Hypothalamus (tissue), 51 donors: ENCODE measurements at places on chromosomes 2 and 18.

DNA sequence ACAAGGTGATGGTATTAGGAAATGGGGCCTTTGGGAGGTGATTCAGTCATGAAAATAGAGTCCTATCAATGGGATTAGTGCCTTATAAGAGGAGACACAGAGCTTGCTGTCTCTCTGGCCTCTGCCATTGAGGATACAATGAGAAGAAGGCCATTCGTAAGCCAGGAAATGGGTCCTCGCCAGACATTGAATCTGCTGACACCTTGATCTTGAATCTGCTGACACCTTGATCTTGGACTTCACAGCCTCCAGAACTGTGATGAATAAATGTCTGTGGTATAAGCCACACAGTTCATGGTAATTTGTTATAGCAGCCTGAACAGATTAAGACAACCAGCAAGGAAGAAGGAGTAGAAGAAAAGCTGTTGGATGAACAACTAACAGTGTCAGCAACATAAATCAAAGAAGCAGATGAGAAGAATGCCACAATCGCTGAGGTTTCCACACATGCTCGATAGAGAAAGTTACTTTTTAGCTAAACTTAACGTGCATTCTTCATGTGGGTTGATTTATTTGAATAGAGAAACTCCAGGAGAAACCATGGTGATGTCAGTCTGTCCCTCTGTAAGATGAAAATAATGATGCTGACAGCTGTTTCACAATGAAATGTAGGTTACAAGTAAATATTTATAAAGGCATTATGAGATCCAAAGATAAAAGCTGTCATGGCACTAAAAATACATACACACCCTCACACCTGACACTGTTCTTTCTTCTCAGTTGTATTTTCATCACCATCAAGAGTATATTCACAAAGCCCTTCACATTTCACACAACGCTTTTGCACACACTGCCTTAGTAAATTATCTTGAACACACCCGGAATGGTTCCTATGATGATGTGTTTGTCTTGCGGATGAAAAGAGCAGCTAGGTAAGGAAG lies 153.7 kb upstream of the NCK2 start:
- DNase-seq = no peak

DNA sequence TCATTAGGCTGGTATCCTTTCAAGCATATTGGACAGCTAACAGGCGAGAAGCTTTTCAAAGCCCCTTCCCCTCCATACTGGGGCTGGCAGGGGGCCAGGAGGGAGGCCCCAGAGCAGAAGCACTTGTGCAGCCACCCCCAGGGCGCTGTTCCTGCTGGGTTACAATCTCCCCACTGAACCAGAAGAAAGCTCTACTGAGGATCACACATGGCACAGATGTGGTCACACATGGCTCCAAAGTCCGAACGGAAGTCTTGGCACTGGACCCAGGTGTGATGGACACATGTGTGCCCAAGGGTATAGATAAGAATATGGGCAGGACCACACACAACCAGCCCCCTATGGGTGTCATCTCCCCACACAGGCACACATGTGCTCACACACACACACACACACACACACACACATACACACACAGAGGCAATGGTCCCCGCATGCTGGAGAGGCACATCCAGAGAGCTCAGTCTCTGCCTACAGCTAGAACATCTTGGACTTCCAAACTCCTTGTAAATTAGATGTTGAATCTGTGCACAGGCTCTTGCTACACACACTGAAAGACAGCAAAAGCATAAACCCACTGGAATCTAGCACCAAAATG lies 56.4 kb downstream of the TTC32 start:
- DNase-seq = no peak

DNA sequence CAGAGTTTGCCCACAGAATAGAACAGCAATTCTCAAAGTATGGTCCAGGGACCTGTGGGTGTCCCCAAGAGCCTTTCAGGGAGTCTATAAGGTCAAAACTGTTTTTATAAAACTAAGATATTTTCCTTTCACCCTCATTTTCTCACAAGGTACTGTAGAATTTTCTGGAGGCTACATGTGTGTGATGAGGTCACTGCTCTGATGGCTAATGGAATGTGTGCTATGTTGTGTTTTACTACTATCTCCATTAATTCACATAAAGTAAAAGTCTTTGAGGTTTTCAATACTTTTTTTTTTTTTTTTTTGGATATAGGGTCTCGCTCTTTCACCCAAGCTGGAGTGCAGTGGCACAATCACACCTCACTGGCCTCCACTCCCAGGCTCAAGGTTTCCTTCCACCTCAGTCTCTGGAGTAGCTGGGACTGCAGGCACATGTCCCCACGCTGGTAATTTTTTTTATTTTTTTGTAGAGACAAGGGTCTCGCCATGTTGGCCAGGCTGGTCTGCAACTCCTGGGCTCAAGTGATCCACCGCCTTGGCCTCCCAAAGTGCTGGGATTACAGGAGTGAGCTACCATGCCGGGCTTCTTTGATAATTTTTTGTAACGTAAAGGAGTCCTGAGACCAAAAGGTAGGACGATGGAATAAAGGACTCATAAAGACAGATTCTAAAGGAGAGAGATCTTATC lies 1.8 kb downstream of the TRABD2A start:
- no peak for DNase-seq

DNA sequence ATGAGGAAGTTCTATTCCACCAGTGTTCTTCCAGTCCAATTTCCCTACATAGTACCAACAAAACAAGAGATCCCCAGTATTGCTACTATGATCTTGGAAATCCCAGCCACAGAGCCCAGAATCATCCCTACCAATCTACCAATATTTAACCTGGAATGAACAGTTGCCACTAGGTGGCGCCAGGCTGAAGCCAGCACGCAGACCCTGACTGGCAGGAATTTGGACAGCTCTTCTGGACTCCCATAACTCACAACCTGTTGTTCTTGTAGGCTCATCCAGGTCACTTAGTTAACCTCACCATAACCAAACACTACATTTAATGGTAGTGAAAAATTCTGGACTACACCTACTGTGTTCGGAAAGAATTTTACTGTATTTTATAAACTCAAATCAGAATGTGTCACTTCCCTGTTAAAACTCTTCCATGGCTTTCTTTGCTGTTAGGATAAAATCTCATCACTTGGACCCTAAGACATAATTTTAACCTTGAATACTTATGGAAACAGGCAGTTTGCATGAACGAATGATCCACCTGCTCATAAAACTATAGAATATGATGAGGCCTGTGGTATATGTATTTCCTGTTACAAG lies 59.8 kb upstream of the SLC38A11 start:
- DNase-seq = peak; percentile 53

DNA sequence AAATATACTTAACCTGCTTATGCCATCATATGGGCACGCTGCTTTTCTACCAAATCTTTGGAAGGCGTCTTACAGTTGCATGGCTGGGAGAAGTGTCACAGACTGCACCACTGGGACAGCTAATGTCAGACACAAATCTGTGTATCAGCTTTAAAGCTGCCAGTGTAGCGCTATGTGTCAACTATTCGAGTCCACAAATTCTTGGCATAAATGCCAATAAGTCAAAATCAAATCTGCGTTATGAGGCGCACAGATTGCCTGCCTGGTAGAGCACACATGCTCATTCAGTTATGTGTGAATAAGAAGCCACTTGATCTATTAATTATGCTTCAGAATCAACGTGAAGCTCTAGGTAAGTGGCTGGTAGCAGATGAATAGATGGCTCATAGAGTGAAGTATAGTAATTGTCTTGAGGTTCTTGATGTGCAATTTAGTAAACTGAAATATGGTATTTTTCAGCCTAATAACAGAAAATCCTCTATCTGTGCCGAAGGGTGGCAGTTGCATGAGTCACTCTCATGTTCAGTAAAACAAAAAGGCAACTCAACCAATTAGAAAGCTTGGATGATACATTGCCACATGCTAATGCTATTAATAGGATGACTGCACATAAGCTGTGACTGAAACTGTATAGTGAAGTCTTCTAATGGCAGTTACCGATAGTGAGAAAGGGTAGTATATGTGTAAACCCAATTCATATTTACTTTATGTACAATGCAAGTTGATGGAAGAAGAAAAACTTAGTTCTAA lies 52.0 kb downstream of the DCC start:
- DNase-seq = no peak

DNA sequence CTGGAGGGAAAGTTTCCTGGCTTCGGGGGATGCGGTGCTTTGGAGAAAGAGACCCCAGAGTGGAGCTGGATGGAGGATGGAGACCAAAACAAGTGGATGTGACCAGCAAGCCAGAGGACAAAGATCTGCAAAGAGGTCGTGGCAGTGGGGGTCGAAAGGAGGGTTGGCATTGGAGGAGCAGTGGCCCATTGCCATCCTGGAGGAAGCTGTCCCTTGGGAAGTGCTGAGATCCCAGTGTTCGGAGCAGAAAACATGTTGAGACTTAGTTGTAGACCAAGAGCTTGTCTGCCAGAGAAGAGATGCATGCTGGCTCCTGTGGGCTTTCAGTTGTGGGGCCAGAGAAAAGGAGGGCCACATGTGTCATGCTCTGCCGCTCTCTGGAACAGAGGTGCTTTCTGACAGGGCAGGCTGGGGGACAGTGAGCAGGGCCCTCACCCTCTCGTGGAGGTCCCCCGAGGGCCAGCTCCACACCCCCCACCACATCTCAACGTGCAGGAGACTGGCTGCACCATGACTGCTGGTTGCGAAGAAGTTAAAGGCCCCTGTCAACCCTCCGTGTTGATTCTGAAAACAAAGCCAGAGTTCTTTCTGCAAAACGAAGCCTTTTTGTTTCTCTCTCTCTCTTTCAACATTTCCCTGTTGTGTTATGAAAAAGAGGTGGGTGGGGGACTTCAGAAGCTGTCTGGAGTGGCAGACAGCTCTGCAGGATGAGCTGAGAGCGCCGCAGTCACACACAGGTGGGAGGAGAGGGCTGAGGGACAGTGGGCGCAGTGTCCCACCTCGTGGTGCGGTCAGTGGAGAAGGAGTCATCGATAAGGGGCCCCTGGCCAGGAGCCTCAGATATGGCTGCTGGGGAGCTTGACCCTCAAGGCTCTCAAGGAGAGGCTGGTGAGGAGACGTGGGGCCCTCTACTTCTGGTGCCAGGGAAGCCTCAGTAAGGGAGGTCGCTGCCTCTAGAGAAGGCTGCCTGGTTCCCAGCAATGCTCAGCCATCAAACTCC lies 77.6 kb upstream of the BCL2L11 start:
- DNase-seq = no peak

DNA sequence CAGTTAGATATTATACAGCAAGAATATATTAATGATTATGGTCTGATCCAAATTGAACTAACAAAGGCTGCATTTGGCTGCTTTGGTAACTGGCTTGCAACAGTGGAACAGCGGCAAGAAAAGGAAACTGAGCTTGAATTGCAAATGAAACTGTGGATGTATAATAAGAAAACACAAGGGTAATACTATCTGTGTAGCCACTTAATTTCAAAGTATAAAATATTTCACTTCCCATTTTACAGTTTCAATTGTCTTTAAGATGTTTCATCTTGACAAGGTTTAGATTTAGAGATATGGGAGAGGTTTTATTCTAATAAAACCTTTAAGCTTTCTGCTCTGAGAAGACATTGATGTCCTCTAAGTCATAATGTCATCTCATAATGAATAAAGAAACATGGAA lies 23.8 kb downstream of the WDR75 start:
- DNase-seq = no peak

DNA sequence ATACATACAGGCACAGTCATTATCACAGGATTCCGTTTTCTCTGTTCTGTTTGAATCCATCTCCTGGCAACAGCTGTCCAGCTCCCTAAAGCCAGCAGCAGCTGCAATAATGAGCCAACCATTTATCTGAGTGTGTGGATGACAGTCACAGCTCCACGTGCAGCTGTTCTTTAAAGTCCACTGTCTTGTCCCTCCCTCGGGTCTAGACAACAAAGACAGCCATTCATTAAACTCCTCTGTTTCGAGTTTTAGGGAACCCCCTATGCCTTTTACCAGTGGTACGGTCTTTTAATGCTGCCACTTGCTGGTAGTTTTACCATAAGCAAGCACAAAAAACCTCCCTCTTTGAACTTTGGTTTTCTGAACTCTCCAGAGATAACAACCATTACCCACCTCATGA lies 16.0 kb upstream of the MSGN1 start:
- DNase-seq = no peak

DNA sequence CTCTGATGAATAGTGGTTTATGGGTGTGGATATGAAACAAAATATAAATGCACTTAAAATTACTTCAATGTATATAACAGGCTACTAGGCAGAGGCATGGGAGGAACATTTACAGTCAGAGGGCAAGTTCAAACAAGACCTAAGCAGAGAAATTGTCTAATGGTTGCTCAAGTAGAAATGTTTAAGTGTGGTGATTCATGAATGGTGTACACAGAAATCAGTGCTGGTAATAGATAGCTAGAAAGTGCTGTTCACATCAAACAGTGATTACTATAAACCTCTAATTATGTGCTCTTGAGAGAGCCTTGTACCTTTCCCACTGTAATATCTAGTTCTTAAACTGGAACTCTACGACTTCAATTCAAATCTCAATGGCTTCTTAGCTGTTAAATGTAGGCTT lies 485.1 kb downstream of the NRXN1 start:
- no peak for DNase-seq

DNA sequence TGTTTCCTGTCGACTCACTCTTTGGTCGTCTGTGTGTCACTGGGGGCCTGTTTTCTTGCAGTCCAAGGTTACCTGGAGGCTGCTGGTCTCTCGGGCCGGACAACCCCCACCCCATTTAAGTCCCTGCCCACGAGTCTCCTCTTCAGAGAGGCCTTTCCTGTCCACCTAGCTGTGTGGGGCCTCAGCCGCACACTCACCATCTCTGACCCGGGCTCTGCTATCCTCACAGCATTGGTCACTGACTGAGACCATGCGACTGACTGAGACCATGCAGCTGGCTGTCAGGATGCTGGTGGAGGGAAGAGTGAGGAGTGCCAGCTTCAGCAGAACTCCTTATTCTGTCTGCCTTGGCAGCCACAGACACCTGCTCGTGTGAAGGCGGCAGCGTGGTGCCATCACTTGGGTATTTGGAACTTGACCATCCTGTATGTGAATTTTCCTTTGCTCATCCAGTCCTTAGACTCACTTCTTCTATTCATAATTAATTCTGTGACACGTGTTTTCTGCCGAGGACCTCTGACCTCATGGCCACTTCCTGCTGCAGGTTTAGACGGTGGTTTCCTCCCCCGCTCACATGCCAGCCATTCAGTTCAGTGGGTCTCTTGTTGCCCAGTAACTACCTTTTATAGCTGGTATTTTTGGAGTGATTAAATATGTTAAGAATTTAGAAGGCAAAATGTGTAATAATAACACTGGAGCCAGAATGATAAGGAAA lies 47.5 kb upstream of the ASB1 start:
- DNase-seq = no peak

- no peak for DNase-seq
These were observed 905.1 kb upstream of the FSHR start for GRCh38 chr2:50059462-50059861.

GRCh38 chr2:85564144-85564563 lies 2.9 kb upstream of the GGCX start:
- no peak for DNase-seq

DNA sequence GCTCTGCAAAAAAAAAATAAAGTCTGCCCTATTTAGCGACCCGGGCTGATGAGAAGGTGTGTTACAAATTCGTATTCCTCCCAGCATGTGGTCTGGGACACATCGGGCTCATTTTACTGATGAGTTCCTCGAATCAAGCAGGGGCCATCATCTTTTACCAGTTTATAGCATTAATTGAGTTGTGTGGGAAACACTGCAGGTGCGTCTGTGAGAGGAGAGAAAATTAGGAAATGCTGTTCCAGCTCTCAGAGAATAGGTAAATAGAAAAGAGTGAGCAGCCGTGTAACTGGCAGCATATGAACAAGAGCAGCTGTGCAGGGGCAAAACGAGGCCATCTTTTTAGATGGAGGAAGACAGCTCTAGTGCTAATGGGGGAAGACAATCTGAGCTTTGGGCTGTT lies 216.7 kb downstream of the SETBP1 start:
- no peak for DNase-seq
